Nephron progenitor cell (in vitro differentiated cells): ENCODE measurements at places on chromosomes 3 and 15.

DNA sequence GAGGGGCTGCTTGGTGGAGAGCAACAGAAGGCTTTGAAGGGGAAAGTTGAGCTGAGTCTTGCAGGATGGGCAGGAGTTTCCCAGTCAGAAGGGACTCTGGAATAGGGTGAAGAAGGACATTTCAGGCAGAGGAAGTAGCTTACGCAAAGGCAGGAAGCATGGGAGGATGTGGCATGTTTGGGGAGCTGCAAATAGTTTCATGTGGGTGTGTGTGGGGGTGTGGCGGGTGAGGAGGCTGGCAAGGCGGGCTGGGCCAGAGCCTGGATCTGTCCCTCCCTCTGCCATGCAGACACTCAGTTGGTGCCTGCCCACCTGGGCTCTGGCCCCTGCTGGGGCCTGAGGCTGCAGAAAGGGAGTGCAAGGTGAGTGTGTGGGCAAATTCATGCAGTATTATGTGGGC, 10.4 kb downstream of the TEX264 start:
- no peak for DNase-seq

GRCh38 chr3:171812811-171813210, 2.5 kb upstream of the PLD1 start:
- no peak for DNase-seq

DNA sequence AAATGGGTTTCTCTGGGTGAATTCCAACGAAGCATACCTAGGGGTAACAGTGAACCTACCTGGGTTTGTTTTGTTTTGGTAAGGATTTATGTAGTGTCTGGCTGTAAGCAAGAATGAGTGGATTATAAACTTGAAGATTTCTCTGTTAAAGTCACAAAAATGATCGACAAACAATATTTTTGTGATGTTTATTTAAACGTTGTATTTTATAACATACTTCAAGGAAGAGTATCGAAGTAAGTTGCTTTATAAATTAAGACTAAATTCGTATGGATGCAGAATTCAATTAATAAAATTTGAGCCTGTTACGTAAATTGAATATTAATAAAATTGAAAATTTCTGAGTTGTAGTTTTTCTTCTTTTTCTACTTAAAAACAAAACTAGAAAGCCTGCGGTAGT, 982 bp upstream of the ZDHHC23 start:
- DNase-seq = no peak

GRCh38 chr3:154137036-154137435, 15.8 kb downstream of the ARHGEF26 start:
- DNase-seq = no peak

- no peak for DNase-seq
Observed at GRCh38 chr3:98962189-98962930, 60.9 kb upstream of the DCBLD2 start.

- DNase-seq = no peak
Observed at GRCh38 chr15:58243070-58243469, 104.9 kb downstream of the AQP9 start.

GRCh38 chr3:99248913-99249312, 347.4 kb upstream of the DCBLD2 start:
- no peak for DNase-seq
